Stimulated activated CD4-positive, alpha-beta T cell treated with anti-CD3 and anti-CD28 coated beads, Interleukin-12 subunit alpha, Interleukin-12 subunit beta, amount 100 ng/mL, for 4 hours (primary cell): ENCODE measurements at places on chromosomes 6 and 20.
A peak's percentile ranks its signal among the peaks of the same experiment; 100 is the strongest.

DNA sequence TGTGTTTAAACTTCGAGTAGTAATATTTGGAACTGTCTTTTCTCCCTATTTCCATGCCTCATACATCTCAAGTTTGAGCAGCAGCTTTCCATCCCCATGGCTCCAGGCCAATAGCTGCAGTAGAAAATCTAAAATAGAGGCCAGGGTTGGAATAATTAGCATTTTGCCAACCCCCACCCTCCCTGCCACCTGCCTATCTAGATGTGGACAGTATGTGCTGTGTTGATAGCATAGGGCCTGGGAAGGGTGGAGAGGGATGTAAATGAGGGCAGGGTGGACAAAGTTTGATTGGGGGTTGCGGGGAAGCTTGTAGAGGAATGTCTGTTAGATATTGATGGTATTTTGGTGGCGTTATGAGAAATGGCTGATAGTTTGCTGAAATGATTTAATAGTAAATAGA lies 5.6 kb downstream of the TOP1 start:
- DNase-seq, result no peak

DNA sequence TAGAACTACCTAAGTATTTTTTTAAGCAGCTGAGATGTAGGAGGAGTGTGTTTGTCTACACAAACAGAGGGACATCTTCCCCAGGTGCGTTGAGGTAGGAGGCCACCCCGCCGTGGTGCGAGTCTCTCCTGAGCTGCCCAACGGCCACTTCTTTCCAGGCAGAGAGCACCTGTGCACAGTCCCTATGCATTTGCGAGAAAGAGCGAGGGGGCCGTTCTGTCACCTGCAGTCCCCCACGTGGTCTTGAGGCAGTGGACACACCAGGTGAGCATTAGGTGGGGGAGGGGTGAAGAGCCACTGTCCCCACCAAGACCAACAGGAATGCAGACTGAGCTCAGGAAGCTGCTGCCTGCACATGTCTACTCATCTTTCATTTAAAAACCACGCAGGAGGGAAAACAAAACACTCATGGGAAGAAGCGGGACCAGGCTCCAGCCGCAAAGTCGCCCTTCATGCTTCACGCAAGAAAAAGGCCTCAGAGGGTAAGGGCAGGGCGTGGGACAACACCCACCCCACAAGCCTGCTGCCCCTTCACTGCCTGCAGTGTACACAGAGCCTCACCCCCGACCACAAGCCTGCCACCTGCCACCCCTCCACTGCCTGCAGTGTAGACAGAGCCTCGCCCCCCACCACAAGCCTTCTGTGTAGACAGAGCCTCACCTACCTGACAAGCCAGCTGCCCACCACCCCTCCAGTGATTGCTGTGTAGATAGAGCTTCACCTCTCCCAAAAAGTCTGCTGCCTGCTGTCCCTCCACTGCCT lies 142.0 kb downstream of the DLL1 start:
- no peak for DNase-seq

- DNase-seq, result no peak
Measured at GRCh38 chr6:113122060-113122459, 735.1 kb upstream of the MARCKS start.

- no peak for DNase-seq
Measured at GRCh38 chr6:159512104-159512503, 180.9 kb downstream of the SOD2 start.

DNA sequence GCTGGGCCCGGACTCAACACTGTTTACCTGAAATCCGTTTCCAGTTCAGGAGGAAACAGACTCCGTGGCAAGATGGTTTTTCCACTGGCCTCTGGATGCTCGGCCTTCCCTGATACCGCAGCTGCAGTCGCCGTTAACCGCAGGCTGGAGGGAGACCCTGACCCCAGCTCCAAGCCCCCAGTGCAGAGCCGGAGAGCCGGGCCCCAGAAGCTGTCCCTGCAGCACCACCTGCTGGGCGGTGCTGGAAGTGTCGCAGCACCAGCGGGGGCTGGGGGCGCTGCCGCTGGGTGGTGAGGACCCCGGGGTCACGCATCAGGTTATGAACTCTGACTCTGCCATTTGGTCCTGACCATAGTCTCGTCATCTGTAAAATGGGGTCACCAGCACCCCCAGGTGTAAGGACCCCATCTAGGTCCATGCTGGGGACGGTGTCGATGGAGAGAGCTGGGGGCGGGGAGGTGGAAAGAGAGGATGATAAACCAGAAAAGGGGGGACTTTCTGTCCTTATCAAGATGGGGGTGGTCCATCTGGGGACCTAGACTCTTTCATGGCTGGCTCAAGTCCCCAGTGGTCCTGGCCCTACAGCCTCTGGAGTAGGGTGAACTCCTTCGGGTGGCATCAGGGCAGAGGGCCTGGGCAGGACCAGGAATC lies 20.8 kb upstream of the CHRNA4 start:
- peak; percentile 43 for DNase-seq

GRCh38 chr20:8213831-8214587 lies 81.9 kb downstream of the PLCB1 start:
- DNase-seq, result no peak
